ENCODE measurements at places on chromosomes 7 and 10.

- no peak for DNase-seq
Measured at GRCh38 chr7:103114576-103115008, 34.3 kb downstream of the NAPEPLD start.

GRCh38 chr7:151454932-151455530 is 15.1 kb upstream of the CRYGN start:
- no peak for DNase-seq

GRCh38 chr7:94647295-94647694 is 8.6 kb downstream of the SGCE start:
- no peak for DNase-seq

GRCh38 chr7:133873187-133873586 is 254.0 kb upstream of the LRGUK start:
- no peak for DNase-seq

GRCh38 chr10:12568391-12569009 is 219.2 kb downstream of the CAMK1D start:
- DNase-seq: no peak

Data from activated gamma-delta T cell treated with anti-CD3 and anti-CD28 coated beads, Interleukin-2, amount 50 U/mL, for 16 hours (primary cell).